ENCODE measurements at places on chromosomes 2 and 18. TPM values are rescaled to one million over a fixed set of nuclear protein-coding genes. Genes with fewer than 3 reads are reported as not detected.

- DNase-seq, result no peak
Measured at GRCh38 chr2:192887337-192887736, 692.6 kb upstream of the TMEFF2 start.

DNA sequence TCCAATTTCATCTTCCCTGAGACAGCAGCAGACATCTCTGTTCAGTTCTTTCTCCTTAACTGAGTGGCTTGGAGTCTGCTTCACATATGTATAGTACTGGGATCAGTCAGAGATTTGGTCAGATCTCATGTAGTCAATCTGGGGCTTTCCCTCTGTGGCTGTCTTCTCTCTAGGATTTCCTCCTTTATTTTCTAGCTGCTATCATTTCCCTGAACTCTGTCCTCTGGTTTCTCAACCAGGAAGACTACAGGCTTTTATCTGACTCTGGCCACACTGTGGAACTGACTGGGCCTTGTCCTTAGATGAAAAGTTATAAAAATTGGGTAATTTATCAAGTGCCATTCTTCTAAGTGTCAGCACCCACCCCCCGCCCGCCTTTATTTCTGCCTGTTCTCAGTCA is 121.0 kb downstream of the RAPGEF4 start:
- DNase-seq, result no peak

DNA sequence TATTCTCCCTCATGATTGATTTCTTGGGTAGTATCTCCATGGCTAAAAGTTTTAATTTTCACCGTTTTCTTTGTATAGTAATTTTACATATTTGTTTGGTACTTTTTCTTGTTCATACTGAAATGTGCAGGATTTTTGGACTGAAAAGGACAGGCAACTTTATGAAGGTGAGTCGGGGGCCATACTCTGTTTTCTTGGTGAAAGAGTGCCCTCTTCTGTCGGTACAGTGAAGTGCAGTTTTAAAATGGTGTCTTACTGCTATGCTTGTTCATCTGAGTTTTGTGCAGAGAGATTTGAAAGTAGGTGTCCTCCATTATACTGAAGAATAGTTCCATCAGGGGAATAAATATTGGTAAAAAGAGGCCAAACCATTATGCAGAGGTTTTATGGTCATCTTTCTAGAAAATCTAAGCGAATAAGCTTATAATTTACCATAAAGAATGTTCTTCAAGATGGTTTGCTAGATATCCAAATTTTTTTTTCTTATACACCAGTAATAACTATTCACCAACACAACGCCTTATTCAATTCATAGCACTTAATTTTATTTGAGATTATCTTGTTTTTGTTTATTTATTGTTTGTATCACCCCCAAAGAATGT is 8.7 kb upstream of the SERPINB13 start:
- DNase-seq, result peak; percentile 32

GRCh38 chr2:232588680-232589585 is 38.4 kb downstream of the EIF4E2 start:
- DNase-seq, result no peak

DNA sequence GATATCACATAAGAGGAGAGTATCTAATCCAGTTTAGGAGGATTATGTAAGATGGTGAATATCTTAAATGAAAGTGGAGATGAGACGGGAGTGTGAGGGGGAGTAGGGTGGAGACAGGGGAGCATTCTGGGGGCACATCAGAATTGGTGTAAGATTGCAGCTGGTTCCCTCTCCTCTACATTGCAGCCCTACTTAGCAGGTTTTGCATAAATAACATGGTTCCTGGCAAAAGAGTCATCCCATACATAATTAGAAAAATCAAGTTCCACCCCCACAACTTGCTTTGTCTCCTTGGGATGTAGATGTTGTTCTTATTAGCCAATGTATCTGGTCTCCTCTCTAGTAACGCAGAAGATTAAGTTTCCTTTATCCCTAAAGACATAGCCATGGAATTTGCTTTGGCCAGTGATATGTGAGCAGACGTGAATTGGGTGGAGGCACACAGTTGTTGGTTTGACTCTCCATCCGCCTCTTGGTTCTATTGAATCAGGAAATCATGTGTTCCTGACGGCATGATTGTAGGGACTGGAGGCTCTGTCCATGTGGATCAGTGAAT is 137.9 kb downstream of the KLHL14 start:
- no peak for DNase-seq

DNA sequence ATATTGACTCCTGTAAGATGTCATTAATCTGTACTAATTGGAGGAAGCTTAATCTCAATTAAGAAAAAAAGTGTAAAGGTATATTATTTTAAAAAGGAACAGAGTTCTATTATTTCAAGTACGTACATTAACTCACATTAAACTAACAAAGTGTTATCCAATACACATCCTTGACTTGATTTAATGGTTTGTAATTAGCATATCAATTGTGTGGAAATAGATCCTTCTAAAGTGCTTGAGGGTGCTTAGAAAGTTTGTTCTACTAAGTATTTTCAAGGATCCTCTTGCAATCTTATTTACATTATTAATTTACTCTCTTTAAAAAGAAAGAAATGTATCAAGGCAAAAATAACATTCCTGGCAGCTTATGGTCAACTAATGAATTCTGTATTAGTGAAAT is 720.3 kb downstream of the KCNJ3 start:
- DNase-seq, result no peak

DNA sequence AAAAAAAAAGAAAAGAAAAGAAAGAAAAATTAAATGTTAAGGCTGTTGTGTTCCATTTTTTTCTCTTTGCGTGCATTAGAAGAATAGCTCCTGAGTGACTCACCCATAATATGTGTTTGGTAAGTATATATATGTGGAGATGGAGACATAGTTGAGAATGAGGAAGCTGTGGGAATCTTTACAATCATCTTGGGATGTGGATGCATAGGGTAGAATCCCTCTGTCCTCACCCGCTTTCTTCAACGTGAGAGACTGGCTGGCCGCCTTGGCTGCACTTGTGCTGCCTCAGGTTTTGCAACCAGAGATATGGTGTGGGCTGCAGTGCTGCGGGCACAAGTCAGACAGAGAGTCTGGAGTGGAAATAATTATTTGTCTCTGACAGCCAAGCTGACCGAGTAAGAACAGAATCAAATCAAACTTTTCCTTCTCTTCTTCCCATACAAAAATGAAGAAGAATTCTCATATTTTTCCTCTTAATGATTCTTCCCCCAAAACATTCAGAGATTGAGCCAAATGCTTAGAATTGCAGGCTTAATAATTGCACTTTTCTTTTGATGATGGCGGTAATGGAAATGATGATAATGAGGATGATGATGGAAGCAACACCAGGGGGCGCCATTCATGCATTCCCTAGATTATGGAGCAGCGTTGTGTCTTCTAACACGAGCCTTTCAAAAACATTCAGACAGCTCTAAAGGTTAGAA is 48.5 kb downstream of the SERPINB7 start:
- DNase-seq, result peak; percentile 12

DNA sequence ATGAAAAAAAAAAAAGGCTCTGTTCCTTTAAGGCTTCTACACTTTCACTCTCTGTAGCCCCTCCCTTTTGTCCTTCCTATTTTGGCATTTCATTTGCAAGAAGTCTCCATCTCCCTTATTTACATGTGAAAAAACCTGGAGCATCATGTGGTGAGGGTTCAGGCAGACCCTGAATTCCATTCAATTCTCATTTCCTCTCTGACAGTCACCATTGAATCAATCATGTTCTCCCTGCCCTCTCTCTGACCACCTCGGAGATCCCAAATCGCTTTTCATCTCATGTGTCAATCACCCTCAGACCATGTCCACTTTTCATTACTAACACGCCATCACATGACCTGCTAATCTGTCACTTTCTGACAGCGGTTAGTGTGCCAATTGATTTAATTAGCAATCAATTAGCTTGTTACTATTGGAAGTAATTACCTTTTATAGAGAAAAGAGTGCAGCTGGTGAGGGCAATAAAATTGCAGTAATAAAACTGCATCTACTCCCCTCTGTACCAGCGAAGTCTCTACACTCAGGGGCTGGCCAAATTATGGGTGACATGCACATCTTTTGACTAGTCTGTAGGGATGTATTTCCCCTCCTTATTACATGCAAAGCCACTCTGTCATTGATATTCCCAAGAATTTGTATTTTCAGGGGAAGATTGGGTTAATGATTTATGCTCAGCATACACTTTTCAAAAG is 317.4 kb downstream of the EN1 start:
- DNase-seq, result peak; percentile 56

DNA sequence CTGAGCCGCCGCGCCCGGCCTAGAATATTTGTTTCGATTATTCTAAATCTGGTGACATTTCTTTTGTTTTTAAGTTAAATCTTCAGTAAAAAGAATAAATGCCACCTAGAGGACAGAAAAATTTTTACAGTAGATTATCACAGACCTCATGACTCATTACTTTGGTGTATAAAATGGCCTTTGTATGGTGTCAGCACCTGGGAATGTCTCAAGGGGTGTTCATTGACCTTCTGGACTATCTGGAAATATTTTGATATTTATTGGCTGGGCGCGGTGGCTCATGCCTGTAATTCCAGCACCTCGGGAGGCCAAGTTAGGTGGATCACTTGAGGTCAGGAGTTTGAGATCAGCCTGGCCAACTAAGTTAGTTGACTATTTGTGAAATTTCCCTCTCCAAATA is 30.3 kb upstream of the SLC30A6 start:
- DNase-seq, result peak; percentile 33

- DNase-seq, result peak; percentile 65
Measured at GRCh38 chr2:197804758-197805714, 643 bp downstream of the PLCL1 start.

- peak; percentile 94 for DNase-seq
Measured at GRCh38 chr2:20666304-20667150, at the start of gene GDF7. Gene GDF7 (plus strand): TSS chr2:20667144. CDS start chr2:20667240, 96 bp downstream.

GRCh38 chr2:84939426-84940087 is 31.4 kb upstream of the KCMF1 start:
- DNase-seq, result no peak

The REL gene
- 4.5 TPM for total RNA-seq

The MAPK4 gene
- 2.2 TPM for total RNA-seq

The CCDC74A gene
- 20.7 TPM for total RNA-seq

The HOXD9 gene
- total RNA-seq, result 0.10 TPM

The FBXO36 gene
- total RNA-seq, result 10.2 TPM

The IL1A gene
- total RNA-seq, result 0.38 TPM

The BMP10 gene
- not detected for total RNA-seq
